ENCODE measurements at places on chromosomes 11 and 22. TPM values are rescaled to one million over a fixed set of nuclear protein-coding genes. Genes with fewer than 3 reads are reported as not detected.

CD3G gene
- total RNA-seq: 196 TPM

RASSF10 gene
- not detected for total RNA-seq

PLAAT4 gene
- 118 TPM for total RNA-seq

- DNase-seq: no peak
Measured at GRCh38 chr11:106552694-106553203, 465.5 kb downstream of the GUCY1A2 start.

OR2D2 gene
- not detected for total RNA-seq

RGL4 gene
- total RNA-seq: 22.1 TPM

- no peak for DNase-seq
Measured at GRCh38 chr11:116885951-116886655, 48.7 kb upstream of the APOA1 start.

DNA sequence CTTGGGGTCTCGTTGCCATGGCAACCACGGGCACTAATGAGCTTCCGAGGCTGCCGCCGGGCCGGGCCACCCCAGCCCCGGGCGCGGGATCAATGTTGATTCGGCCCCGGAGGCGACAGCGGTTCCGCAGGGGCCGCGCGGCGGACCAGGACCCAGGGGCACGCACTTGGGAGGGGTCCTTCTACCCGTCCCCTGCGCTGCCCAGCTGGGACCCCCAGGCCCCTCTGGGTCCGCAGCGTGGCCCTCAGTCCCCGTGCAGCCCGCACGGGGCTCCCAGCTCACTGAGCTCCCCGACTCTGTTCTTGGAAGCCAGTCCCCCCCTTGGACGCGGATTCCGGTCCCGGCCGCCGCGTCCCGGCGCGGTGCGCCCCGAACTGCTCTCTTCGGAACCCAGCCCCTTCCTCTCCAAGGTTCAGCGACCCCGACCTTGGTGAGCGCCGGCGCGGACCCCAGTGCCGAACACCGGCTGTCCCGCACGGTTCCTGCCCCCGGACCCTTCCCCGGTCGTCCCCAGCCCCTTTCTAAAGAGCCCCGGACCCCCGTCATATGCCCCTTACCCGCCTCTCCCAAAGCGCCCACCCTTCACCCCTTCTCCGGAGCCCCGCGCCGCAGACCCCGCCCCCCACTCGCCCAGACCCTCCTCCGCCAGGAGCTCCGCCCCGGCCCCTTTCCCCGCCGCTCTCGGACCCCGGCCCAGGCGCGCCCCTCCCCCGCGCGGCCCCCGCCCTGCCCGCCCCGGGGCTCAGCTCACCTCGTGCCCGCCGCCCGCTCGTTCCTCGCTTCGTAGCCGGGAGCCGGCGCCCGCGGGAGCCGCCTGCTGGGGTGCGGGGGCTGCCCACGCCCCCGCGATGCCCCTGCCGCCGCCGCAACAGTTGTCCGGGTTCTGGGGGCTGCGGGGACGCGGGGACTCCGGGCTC, 18.3 kb upstream of the SHISAL1 start:
- no peak for DNase-seq

SEZ6L gene
- total RNA-seq: not detected

LTBP3 gene
- total RNA-seq: 132 TPM

All from CD4-positive, CD25-positive, alpha-beta regulatory T cell (primary cell).